ENCODE measurements at places on chromosomes 1 and 21.

DNA sequence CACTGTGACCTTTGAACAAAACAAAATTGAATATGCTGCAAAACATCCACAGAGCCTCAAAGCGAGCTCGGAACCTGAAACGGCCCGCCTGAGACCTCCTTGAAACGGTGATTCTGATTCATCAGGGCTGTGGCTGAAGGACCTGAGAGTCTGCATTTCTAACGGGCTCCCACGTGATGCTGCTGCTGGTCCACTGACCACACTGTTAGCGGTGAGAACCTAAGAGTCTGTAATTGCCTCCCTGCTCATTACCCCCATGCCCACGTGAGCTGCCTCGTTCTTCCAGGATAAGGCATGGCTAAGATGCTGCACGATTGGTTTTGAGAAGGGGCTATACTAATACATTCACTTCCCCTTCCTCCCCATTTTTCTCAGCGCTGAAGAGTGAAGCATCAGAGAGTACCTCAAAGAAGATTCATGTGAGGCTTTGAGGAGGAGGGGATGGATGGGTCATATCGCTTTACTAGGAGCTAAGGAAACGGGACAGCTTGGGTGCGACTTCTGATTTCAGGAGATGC, 9.7 kb downstream of the TLR5 start:
- DNase-seq, result no peak

DNA sequence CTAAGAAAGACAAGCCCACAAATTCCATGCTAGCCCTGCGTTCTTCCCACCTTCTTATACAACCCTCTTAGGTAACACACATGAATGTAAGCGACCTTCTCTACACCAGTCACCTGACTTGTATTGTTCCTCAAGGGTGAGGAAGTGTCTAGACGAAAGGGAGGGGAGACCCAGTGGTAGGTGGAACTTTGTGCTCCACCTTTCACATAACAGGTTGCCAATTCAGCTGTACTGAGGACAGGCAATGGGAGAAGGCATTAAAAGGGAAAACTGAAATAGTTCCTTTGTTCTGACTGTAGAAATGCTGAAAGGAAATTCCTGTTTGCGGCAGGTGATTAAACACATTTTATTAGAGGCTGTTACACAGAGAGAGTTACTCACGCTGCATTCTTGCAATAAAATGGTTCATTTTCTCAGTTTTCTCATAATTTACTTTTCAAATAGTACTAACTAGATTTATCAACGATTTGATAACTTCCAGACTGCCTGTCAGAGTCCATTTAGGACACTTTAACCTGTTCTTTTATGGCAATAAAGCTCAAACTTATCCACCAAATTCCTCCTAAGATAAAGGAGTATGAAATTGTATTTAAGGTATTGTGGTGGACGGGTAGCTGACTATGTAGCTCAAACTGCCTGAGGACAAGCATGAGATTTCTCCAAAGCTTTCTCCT, 17.8 kb upstream of the CHRM3 start:
- no peak for DNase-seq

- no peak for DNase-seq
Observed at GRCh38 chr1:90100566-90100965, 105.7 kb downstream of the ZNF326 start.

DNA sequence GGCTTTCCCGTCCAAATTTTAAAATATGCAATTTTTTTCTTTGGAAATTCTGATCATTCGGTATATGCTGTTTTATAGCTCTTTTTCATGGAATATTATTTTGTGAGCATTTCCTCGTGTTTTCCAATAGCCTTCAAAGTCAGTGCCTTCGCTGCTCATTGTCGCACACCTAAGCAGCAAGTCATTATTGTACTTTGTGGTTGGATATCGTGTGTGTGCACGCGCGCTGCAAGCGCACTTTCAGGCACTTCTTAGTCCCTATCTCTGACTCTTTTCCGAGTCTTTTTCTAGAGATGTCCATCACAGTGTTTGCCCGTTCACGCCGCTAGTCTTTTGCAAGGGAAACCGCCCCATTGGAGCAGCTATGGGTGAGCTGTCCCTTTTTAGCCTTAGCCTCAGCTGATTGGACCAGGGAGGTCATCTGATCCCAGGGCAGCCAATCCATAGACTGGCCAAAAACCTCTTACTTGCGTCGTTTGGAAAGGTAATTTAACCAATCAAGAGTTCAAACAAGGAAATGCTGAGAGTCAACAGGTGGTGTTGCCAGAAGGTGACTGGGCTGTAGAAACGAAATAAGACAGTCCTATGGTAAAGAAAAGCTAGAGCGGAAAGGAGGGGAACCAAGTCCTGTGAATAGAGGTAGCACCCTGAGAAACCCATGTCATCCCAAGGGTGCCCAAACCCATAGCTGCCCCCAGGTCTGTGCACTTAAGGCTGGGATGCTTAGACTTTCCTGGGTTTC, 710 bp upstream of the HYI start:
- peak; percentile 21 for DNase-seq

GRCh38 chr1:244801246-244801645, 34.2 kb upstream of the COX20 start:
- DNase-seq, result peak; percentile 36

- no peak for DNase-seq
Observed at GRCh38 chr21:42583477-42584295, 69.7 kb upstream of the PDE9A start.

GRCh38 chr1:115052454-115053083, 22.9 kb downstream of the TSHB start:
- peak; percentile 26 for DNase-seq

DNA sequence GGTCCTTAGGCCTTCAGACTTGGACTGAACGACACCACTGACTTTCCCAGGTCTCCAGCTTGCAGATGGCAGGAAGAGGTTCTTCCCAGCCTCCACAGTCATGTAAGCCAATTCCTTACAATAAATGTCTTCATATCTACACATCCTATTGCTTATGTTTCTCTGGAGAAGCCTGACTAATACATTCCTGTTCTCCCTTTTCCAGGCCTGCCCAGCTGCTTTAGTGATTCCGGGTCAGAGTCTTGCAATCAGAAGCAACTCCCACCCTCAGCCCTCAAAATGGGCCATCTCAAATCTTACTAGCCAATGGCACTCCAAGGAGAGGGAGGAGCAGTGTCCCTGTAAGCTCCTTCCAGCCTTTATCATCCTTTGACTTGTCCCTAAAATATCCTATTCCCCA, 16.4 kb upstream of the CPT2 start:
- no peak for DNase-seq

GRCh38 chr1:218365226-218365999, 20.3 kb downstream of the TGFB2 start:
- no peak for DNase-seq

DNA sequence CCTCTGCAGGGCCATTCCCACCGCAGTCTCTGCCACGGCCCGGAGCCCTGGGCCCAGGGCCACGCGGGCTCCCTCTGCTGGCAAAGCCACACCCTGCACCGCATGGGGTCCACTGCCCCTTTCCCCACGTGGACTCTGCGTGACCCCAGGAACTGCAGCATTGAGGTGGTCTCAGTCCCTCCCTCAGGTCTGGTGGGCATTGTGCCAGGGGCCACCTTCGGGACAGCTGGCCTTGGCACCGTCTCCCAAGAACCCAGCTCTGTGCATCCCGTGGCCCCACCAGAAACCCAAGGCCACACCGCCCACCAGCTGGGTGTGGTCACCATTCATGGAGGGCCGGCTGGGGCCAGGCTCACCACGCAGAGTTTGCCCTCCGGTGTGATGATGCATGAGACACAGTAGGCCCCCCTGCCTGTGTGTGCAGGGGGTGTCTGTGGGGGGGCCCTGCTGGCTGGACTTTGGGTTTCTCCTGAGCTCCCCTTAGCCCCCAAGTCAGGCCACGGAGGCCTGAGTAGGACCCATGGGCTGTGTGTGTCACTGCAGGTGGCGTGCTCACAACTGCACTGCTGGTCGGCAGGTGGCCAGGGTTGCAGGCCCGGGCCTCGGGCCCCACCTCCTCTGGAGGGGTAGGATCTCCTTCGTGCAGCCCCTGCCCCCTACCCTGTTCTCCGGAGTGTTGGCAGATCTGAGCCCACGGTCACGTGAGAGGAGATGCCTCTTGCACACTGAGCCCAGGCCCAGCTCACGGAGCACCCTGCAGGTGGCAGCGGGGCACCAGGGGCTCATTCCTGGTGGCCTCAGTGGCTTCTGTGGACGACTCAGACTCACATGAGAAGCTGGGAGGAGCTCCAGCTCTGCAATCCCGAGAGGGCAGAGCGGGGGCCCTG, 5.8 kb downstream of the VWA1 start:
- DNase-seq, result peak; percentile 21

GRCh38 chr21:33300701-33301631, 23.8 kb upstream of the IFNAR1 start:
- no peak for DNase-seq

- no peak for DNase-seq
Observed at GRCh38 chr1:15214527-15214926, 32.5 kb upstream of the FHAD1 start.

- no peak for DNase-seq
Observed at GRCh38 chr1:66752671-66753371, 562 bp downstream of the DYNLT5 start.

Measured in stimulated activated CD8-positive, alpha-beta memory T cell treated with anti-CD3 and anti-CD28 coated beads, Interleukin-7, amount 100 ng/mL, for 4 hours (primary cell).